ENCODE measurements at places on chromosomes 6 and 20.

- peak; percentile 17 for DNase-seq
Observed at GRCh38 chr20:54017846-54018245, 52.5 kb downstream of the BCAS1 start.

DNA sequence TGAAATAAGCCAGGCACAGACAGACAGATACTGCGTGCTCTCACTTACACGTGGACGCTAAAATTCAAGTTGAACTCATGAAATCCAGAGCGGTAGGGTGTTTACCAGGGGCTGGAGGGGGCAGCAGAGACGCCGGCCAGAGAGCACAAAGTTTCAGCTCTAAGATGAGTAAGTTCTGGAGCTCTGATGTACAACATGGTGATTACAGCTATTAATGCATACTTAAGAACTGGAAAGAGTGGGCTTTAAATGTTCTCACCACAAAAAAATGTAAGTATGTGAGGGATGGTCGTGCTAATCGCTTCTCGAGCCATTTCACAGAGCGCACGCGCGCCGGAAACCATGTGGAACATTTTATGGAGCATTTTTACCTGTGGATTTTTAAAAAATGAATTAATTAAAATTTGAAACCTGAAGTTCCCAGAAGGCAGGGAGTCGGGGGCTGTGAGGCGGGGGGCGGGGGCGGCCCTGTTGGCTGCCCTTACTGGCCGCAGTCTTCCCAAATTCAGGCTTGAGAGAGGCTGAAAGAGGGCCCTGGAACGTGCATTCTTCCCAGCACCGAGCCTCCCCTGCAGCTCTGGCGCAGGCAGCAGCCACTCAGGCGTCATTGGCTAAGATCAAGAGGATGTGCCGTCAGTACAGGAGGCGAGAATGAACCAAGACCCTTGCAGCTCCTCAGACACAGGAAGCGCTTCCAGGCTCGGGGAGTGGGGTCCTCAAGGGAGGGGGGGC lies 8.5 kb upstream of the SLCO4A1 start:
- no peak for DNase-seq

- no peak for DNase-seq
Observed at GRCh38 chr6:8025191-8025590, 39.0 kb downstream of the BLOC1S5 start.

DNA sequence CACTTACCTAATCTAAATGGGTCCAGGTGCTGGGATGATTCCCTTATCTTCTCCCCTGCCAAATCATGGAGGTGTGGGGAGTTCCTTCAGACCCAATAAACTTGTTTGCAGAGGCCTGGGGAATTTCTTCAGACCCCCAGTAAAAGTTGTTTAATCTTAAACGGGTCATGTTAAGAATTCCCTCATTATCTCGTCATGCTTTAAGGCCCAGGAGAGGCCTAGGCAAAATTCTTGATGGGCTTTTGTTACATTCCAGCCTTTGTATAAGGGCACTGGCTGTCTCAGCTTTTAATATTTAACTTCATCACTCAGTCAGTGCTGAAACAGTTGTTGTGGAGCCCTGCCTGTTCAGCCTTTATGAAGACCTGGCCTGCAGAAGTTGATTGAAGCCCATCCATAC lies 11.0 kb upstream of the SLC35B3 start:
- DNase-seq = no peak

DNA sequence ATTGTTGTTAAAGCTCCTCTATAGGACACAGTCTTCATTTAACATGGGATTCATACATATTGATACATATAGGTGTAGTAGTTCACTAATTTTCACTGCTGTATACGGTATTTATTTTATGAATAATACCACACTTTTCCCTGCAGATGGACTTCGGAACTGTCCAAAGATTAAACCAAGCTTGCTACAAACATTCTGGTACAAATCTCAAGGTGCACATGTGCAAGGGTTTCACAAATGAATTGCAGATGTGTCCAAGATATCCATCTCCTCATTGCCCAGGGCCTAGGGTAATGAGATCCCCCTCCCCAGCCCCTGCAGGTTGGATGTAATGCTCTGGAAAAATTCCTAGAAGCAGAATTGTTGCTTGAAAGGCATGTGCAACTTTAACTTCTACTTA lies 31.4 kb downstream of the DTNBP1 start:
- DNase-seq = no peak

DNA sequence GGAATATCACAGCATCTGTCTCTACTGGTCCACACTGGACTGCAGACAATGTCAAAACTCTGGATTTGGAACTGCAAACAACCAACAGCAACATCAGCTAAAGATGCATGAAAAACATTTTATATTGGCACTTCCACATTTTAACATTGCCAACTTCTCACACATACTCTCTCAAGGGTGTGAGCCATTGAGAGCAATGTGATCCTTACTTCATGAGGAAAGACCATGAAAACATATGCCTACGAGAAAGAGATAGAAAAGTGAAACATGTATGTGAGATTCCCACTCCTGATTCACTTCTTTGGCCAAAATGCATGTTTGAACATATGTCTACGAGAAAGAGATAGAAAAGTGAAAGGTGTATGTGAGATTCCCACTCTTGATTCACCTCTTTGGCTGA lies 99.4 kb downstream of the COL12A1 start:
- no peak for DNase-seq

DNA sequence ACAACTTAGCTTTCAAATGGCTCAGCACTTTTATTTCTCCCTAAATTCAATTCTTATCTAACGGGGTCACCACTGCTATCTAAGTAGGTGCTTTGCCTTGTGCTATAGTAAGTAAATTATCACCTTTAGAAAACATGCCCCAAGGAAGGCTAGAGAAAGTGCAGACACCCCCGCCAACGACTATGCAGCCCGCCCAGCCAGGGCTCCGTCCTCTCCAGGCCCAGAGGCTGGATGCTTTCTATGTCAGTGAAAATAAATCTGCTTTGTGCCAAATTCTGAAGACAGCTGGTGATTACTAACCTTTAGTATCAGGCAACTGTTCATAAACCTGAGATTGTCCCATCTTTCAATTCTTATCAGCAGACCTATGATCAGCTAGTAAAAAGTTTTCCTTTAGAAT lies 14.3 kb downstream of the KIAA0319 start:
- no peak for DNase-seq

Measured in Ammon's horn (tissue), 1 donor.